Activated CD8-positive, alpha-beta memory T cell treated with anti-CD3 and anti-CD28 coated beads for 1 hour (primary cell): ENCODE measurements at places on chromosomes 1 and 21.

DNA sequence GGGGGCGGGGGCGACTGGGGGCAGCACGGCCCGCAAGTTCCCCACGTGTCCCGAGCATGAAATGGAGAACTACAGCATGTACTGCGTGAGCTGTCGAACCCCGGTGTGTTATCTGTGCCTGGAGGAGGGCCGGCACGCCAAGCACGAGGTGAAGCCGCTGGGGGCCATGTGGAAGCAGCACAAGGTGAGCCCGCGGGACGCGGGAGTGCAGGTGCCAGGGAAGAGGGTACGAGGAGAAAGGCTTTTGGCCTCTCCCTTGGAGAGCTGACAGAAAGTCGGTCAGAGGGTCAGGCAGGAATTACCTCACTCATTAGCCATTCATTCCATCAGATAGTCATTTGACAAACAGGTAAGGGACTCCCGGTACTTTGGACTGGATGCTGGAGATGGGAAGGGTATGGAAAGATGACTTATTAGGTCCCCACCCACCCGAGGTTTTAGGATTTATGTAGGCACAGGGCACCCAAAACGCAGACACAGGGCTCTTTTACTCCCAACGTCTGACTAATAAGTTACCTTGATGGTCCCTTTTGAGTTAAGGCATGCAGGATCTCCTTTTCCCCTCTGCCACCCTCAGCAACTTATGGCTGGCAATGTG, 2.1 kb downstream of the TRIM67 start:
- no peak for DNase-seq

- DNase-seq, result no peak
Measured at GRCh38 chr1:34906756-34907155, 22.7 kb downstream of the DLGAP3 start.

DNA sequence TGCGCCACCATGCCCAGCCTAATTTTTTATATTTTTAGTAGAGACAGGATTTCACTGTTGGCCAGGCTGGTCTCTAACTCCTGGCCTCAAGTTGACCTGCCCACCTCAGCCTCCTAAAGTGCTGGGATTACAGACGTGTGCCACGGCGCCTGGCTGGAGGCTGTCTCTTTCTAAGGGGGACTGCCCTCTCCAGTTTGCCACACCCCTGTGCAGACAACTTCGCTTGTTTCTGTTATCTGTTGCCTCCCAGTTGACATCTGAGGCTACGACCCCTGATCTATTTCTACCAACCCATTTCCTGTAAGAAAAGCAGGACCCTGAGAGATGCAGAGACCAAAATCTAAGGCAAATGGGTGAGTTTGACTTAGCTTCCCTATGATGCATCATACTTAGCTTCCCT, 24.0 kb upstream of the VASH2 start:
- no peak for DNase-seq

GRCh38 chr1:201335174-201335870, 42.2 kb downstream of the TNNT2 start:
- no peak for DNase-seq

DNA sequence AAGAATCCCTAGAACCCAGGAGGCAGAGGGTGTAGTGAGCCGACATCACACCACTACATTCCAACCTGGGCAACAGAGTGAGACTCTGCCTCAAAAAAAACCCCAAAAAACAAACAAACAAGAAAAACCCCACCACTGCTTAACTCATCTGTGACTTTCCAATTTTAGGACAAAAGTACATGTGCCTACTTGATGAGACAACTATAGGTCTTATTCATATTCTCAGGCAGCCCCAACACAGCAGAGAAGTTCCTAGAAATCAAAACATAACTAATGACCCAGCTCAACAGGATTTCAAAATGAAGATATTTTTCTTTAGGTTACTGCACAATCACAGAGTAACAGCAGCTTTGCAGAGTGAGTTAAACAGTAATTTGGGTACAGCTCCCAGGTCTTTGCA, 26.4 kb downstream of the TIAM1 start:
- no peak for DNase-seq

DNA sequence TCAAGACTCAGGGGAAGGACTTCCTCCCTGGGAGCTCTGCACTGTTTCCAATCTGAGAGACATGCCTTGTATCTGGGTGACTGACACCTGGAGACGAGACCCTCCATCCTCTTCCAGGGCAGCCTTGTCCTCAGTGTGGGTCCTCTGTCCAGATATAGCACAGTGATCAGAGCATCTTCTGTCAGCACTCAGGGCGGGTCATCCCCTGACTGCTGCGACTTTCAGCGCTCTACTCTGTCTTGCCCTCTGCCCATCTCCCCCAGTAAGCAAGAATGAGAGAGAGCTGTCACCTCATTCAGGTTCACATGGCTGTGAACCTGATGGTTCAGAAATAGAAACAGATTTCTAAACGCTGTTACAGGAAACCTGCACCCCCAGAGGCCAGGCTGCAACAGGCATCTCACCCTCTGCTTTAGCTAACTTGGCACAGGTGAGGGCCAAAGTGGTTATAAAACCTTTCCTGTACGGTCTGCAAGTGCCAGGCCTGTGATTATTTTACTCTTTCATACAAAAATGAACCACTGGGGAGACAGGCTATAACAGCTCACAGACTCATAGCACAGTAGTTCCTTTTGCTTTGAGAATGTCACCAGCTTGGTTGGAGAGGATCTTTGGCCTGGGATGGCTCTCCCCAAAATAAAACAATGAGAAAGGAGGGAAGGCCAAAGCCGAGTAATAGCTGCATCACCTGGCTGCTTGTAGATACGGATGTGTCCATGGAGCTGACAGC, 11.4 kb upstream of the TENT5C start:
- no peak for DNase-seq
